ENCODE measurements at places on chromosomes 13 and 19. TPM values are rescaled to one million over a fixed set of nuclear protein-coding genes. Genes with fewer than 3 reads are reported as not detected.

MUC16 gene
- 0.15 TPM for total RNA-seq

DNA sequence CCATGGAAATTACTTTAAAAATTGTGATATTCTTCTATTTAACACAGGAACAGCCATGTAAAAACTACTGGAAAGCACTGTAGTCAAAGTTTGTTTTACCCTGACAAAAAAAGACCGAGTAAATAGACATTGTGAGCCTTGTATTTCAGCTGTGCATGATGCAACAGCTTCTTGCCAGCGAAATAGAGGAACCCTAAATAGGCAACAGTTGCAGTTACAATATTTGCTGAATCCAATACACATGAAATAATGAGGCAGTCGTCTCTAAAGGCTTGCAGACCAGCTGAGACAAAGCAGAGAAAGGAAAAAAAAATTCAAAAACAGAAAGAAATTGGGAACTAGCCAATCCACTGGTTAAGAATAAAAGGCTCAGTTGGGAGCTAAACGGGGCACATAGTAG lies 1001.1 kb downstream of the OLFM4 start:
- DNase-seq: no peak

DNA sequence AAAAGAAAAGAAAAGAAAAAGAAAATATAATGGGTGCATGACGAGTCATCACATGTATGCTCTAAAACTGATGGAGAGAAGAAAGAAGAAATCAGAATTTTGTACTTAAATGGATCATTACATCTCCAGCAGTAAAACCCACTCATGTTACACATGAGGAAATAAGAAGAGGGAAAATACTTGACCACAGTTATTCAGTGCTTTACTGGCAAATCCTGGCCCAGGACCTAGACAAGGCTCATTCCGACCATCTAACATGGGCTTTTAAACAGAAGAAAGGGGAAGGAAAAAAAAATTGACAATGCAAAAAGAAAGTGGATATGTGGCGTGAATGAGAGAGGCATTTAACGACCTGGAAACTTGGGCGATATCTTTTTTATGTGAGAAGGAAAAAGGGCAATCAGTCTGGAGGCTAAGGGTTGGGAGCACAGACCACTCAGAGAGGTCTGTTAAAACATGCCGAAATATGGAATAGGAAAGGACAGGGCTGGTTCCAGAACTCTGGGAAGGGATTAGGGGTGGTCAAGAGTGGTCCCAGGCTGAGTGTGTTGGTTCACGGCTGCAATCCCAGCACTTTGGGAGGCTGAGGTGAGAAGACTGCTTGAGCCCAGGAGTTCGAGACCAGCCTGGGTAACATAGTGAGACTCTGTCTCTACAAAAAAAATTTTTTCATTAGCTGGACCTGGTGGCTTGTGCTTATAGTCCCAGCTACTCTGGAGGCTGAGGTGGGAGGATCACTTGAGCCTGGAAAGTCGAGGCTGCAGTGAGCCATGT lies 1.6 kb downstream of the SIGLECL1 start:
- no peak for DNase-seq

- DNase-seq: no peak
Measured at GRCh38 chr19:46385636-46386035, 27.7 kb downstream of the CCDC8 start.

DNA sequence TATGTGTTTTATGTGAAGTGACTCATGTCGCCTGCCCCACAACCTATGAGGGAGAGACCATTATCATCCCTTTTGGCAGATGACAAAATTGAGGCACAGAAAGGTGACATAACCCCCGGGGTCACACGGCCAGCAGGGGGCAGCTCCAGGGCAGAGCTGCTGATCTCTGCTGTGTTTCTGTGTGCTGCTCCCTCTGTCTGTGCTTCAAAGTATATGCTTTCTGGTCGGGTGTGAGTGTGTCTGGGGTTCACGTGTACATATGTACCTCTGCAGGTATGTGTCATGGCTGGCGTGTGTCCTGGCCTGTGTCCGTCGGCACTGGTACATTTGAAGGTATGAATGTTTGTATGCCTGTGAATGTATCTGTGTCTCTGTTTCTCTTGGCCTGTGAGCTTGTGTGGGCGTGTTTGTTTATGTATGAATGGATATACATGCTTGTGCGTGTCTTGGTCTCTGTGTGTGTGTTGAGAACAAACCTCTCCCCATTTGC lies 7.1 kb downstream of the LIPE start:
- peak; percentile 53 for DNase-seq

ZFP36 gene
- 68.4 TPM for total RNA-seq

PDX1 gene
- not detected for total RNA-seq

DNA sequence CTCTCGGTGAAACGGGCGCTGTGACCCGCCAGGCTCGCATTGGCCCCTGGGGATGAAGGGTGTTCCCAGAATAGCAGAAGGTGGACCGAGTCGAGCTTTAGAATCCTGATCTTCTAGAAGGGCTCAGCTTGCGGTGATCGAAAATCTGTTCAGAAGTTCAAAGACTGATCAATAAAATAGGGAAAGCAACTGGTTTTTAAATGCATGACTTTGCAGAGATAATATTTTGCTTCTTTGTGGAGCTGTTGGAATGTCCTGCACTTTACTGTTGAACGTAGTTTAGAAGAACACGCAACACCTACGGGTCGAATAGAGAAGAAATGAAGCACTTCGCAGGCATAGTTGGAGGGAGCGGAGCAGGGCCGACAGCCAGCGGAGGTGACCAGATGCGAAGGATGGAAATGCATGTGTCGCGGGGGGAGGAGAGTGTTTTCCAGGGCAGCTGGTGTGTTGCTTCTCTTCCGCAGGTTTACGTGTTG lies 766 bp downstream of the CEBPG start:
- DNase-seq: peak; percentile 13

- DNase-seq: peak; percentile 4
Measured at GRCh38 chr13:32381539-32381938, 46.4 kb downstream of the N4BP2L1 start.

GRCh38 chr19:3220576-3220975 lies 3.9 kb upstream of the CELF5 start:
- DNase-seq: no peak

DNA sequence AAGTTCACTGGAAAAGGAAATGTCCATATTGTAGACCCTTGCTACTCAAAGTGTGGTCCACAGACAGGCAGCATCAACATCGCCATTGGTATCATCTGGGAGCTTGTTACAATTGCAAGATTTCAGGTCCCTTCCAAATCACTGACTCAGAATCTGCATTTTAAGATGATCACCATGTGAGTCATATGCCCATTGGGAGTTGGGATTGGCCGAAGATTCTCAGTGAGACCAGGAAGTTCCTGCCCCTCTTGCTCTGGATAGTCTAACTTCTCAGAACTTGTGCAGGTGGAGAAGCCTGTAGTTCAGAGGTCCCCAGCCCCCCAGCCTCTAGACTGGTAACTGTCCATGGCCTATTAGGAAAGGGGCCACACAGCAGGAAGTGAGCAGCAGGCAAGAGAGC lies 48.9 kb upstream of the URAD start:
- DNase-seq: peak; percentile 70

GRCh38 chr19:54297759-54298305 lies 15.1 kb downstream of the LILRA5 start:
- DNase-seq: peak; percentile 25

- no peak for DNase-seq
Measured at GRCh38 chr19:56987184-56987583, 132.6 kb upstream of the USP29 start.

GRCh38 chr13:98110749-98111148 lies 32.1 kb upstream of the FARP1 start:
- DNase-seq: no peak

DNA sequence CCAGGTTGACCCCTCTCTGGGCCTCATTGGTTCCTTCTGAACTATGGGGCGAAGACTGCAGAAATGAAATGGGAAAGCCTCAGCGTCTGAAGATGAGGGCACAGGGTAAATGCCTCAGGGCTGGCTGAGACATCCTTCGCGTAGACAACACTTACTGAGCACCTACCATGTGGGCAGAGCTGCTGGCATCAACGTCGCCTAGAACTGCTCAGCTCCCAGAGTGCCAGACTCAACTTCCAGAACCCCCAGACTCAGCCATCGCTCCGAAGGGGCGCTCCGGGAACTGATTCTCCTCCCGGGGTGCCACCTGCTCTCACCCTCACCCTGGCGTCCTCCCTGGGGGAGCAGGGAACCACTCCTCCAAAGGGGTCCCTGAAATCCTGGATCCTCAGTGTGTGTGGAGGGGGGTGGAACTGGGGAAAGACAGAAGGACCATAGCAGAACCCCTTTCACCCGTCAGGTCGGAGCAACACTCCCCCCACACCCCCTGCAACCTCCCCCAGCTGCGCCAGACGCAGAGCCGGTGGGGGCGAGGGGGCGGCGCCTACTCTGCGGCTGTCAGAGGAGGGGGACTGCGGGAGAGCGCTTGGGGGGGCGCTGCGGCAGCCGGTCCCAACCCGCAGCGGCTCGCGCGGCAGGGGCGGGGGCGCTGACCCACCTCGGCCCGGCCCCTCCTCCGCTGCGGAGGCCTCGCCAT lies 8.2 kb upstream of the NFIC start:
- no peak for DNase-seq

GRCh38 chr19:44649578-44650145 lies 6.0 kb downstream of the PVR start:
- no peak for DNase-seq

- peak; percentile 67 for DNase-seq
Measured at GRCh38 chr19:17889609-17890214, 18.0 kb downstream of the SLC5A5 start.

DNA sequence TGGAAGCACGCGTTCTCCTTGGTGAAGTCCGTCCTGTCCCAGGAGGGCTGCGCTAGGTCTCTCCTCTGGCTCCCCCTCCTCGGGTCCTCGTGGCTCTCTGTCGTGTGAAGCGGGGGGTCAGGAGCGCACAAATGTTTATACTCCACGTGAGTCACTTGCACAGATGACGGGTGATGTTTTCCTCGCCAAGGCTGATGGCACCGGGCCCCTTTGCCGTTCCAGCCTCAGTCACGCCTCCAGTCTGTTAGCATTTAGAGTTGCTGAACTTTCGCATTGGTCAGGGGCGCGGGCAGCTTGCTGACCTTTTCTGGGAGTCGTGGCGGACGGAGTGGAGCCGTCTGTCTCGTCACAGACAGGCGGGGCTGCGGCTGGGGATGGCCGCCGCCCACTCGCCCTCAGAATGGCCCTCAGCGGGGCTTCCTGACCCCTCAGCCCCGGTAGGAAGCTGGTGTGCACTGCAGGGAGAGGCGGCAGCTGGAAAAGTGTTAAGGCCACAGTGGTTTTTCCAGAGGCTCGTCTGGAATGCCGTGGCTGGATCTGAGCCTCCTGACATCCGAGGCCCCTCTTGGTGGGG lies 13.7 kb downstream of the KLHL26 start:
- no peak for DNase-seq

PGLYRP2 gene
- total RNA-seq: not detected

DNA sequence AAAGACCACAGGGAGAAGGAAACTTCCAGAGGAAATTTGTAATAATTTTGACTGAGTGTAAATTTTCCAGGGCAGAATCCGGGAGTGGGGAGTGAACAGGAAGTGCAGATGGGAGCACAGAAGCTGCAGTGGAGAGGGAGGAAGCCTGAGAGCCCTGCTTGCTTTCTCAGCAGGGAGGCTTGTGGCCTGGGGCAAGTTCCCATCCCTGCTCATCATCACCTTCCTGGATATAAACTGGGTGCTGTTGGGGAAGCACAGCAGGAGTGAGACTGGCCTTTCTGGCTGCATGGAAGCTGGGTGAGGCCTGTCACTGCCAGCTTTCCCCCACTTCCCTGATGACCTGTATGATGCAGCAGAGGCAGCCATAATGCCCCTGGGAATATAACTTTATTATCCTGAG lies 532.9 kb downstream of the SLITRK6 start:
- peak; percentile 29 for DNase-seq

DNA sequence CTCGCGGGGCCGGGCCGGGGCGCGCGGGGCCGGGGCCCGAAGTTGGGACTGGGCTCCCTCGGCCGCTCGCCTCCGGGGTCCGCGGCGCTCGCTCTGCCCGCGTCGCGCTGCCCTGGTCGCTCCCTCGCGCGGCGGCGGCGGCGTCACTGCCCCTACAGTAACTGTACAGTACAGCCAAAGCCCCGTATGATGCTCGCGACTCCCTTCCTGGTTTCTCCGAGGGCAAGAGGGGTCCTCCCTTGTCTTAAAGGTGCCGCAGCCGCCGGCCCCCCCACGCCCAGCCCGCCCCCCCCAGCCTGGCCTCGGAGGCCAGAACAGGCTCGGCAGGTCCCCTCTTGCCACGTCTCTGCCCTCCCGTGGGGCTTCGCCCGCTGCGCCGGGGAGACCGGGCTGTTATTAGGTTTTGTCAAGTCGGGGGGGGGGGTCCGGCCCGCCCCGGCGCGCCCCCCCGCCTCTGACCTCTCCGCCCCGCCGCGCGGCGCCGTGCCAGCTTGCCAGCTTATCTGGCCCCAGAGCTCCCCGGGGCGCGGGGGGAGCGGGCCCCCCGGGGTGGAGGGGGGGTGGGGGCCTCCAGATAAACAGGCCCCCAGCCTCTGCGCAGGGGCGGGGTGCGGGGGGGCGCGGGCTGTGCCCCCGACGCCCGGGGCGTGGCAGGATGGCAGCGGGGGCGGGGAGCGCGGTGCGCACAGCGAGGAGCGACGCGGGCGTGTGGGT lies at the start of gene ZBTB7A:
ZBTB7A (minus strand) TSS at position 218 of the 714 bp plus-strand sequence. CDS start 11,667 bp downstream, outside the sequence.
- peak; percentile 53 for DNase-seq

- DNase-seq: no peak
Measured at GRCh38 chr13:48985756-48986155, 10.0 kb downstream of the FNDC3A start.

- DNase-seq: no peak
Measured at GRCh38 chr13:85436029-85436428, 363.2 kb downstream of the SLITRK6 start.

- DNase-seq: peak; percentile 80
Measured at GRCh38 chr13:97124915-97125809, 97.0 kb upstream of the MBNL2 start.

- no peak for DNase-seq
Measured at GRCh38 chr13:103187721-103188156, 121.5 kb upstream of the SLC10A2 start.

- no peak for DNase-seq
Measured at GRCh38 chr19:2239771-2240770, 3.4 kb downstream of the SF3A2 start.

TUBA3C gene
- not detected for total RNA-seq

CFD gene
- total RNA-seq: 38.0 TPM

DNA sequence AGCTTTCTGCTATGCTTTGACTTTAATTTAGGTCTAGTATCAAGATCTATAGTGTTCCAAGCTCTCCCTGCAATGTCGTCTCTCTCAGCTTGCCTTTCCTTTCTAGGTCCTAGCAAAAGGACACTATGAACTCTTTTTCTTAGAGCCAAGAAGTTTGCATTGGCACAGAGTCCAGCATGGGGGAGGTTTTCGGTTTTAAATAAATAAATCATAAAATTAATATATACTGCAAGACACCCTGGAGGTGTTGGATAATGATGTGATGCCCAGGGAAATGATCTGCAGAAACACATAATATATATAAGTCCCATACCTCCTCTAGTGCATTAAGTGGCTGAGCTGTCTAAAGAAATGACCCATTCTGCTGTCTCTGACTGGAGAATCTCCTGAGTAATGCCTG lies 316.4 kb upstream of the MAB21L1 start:
- no peak for DNase-seq

Data from PC-3 (cell line).